ENCODE measurements at places on chromosomes 1 and 21.

- peak; percentile 94 for DNase-seq
Observed at GRCh38 chr1:27522432-27523336, 32.7 kb upstream of the WASF2 start.

GRCh38 chr1:47179988-47180563 is 9.8 kb downstream of the PDZK1IP1 start:
- DNase-seq, result no peak

- no peak for DNase-seq
Observed at GRCh38 chr1:58017641-58018040, 528.9 kb downstream of the OMA1 start.

DNA sequence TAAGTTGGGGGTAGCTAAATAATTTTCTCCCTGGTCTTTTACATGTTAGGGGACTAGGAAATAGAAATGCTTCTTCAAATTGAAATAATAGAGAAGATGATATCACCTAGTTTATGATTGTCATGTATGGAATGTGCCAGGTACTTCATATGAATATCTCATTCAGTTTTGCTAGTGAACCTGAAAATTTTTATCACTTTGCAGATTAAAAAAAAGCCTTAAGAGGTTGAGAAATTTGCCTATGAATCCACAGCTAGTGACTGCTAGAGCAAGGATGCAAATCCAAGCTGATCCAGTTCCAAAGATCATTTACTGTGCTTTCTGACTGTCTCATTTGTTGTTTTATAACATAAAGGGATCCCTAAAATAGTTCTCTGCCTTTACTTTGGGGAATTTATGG is 24.7 kb downstream of the RNF2 start:
- DNase-seq, result no peak

DNA sequence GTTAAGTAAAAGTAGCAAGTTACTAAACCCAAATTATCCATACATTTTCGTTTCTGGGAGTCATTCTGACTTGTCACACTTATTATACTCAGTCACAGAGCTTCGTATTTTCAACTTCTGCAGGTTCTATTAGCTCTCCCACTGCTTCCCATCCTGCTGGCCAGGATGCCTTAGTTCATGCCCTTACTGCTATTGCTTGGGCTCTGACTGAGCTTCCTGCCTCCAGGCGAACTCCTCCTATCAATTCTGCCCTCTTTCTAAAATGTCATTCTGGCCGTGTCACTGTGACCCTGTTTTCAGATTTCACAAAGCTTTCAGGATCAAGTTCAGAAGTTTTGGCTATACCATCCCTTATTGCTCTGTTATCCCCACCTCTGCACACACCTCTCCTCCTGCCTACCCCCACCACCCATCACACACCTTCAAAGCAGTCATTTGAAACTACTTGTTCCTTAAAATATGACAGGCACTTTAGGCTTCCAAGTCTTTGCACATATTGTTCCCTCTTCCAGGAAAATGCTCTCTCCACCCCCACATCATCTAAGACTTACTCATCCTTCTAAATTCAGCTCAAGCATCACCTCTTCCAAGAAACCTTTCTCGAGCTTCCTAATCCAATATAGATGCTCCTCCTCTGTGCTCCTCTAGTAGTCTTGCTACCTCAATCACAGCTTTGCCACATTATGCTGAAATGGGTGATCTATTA is 278.0 kb downstream of the BRINP2 start:
- no peak for DNase-seq

- DNase-seq, result no peak
Observed at GRCh38 chr1:108327534-108328466, 83.9 kb upstream of the NBPF4 start.

GRCh38 chr1:7528386-7529198 is 242.5 kb upstream of the VAMP3 start:
- no peak for DNase-seq

DNA sequence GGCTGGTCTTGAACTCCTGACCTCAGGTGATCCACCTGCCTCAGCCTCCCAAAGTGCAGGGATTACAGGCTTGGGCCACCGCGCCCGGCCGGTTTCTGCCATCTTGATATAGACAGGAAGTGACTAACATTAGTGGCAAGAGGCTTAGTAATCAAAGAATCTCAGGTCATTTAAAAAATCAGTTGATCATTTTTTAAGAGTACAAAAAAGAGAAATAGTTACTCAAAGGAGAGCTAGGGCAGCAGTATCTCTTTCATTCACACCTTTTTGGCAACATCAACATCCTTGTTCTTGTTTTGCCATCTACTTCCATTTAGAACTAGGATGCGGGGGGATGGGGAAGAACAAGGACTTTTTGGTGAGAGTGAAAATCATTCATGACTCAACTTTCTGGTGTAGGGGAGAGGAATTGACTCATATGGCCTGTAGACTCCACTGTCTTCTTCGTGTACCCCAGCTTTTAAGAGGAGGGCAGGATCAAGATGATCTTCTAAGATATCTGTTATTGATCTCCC is 8.8 kb downstream of the FCRLB start:
- no peak for DNase-seq

GRCh38 chr1:177048314-177049069 is 116.0 kb downstream of the ASTN1 start:
- DNase-seq, result no peak

GRCh38 chr1:78420181-78420580 is 70.6 kb upstream of the PTGFR start:
- DNase-seq, result no peak

DNA sequence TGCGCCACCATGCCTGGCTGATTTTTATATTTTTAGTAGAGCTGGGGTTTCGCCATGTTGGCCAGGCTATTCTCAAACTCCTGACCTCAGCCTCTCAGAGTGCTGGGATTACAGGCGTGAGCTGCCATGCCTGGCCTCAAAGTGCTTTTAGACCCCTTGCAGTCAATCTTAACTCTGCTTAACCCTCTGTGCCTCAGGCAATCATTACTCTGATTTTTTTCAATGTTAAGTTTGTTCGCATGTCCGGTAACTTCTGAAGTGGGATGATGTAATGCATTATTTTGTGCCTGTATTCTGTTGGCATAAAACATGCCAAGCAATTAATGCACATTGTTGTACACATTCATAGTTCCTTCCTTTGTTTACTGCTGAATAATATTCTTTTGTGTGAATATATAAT is 18.6 kb downstream of the SMG7 start:
- DNase-seq, result no peak

GRCh38 chr21:45588871-45589491 is 46.7 kb upstream of the SLC19A1 start:
- no peak for DNase-seq

- no peak for DNase-seq
Observed at GRCh38 chr1:61287014-61287413, 204.7 kb downstream of the NFIA start.

Data from right hindlimb (tissue), 1 donor.